Thoracic aorta (tissue), 2 donors: ENCODE measurements at places on chromosomes 5 and 9. TPM values are rescaled to one million over a fixed set of nuclear protein-coding genes. Genes with fewer than 3 reads are reported as not detected.

- DNase-seq, result no peak
- no peak overlapping the region for H3K4me3 ChIP-seq
- H3K27ac ChIP-seq, result no peak overlapping the region
- no peaks in the 10 kb centered on the region for H3K36me3 ChIP-seq
- H3K27me3 ChIP-seq, result no peaks in the 10 kb centered on the region
Measured at GRCh38 chr9:101791938-101792337, 53.5 kb upstream of the GRIN3A start.

DNA sequence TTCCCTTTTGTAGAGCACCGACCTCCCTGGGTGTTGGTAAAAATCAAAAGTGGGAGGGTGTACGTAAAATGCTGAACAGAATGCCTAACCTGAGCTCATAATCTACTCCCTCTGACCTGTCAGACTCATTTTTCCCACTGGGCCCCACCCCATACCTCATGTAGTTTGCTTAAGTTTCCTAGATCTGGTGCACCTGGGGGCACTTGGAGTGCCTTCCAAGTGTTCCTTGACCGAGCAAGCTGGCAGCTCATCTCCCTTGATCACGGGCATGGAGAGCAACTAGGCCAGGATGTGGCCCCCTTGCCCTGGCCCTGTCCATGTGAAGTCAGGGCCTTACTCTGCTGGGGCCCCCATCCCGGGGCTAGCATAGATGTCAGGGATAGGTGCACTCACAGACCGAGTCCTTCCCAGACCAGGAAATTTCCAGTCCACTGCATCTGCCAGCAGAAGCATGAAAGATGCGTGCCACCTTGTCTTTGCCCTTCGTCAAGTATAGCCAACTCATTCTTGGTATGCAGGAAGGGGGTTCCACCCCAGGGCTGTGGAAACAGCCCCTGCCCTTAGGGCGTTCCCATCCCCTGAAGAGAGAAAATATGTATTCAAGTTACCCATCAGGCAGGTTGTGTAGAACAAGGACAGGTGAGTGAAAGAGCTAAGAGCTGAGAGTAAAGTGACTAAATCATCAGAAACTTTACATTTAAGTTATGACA, 41.9 kb downstream of the SLC22A5 start:
- H3K36me3 ChIP-seq, result no peaks in the 10 kb centered on the region
- no peak for DNase-seq
- peaks cover 53% of the 10 kb centered on the region for H3K4me1 ChIP-seq
- peak overlapping the region; percentile 81 for H3K4me3 ChIP-seq

DNA sequence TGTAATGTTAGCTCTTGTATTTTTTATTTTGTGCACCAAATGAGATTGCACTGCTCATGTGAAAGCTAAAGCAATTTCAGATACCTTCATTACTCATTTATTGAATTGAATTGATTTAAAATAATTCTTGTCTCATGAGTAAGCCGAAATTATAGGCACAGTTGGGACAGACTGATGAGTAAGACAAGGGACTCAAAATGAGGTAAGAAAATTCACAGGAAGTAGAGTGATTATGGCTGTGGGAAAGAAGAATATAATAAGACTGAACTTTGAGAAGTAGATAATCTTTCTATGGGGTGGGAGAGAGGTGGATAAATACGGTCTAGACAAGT, 51.1 kb downstream of the NUDT12 start:
- no peaks in the 10 kb centered on the region for H3K27me3 ChIP-seq
- no peak for DNase-seq
- H3K27ac ChIP-seq, result no peak overlapping the region

GRCh38 chr5:107263387-107264018, 407.2 kb downstream of the EFNA5 start:
- no peaks in the 10 kb centered on the region for H3K27me3 ChIP-seq
- peak overlapping the region; percentile 6 for H3K4me3 ChIP-seq
- no peak for DNase-seq

- H3K4me3 ChIP-seq, result no peak overlapping the region
- no peaks in the 10 kb centered on the region for H3K36me3 ChIP-seq
- no peaks in the 10 kb centered on the region for H3K27me3 ChIP-seq
- no peak for DNase-seq
Measured at GRCh38 chr9:71758277-71758676, 10.0 kb downstream of the CEMIP2 start.

DNA sequence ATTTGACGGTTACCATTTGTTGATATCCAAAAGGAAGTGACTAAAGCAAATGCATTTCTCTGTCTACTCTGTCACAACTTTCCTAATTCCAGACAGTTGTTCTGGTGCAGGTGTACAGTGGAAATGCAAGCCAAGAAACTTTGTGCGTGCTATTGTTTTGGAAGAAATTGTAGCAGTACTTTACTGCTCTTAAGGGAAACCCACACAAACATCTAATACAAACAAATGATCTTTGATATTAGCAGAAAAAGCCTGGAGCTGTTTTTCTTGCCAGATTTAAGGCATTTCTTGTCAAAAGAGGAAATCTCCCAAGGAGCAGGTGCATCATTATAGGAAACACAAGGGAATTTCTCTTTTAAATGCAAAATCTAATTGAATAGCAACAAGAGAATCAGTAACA, 2.0 kb downstream of the SNCAIP start:
- no peak for DNase-seq
- peaks cover 3% of the 10 kb centered on the region for H3K4me1 ChIP-seq
- no peak overlapping the region for H3K27ac ChIP-seq
- H3K4me3 ChIP-seq, result no peak overlapping the region

Gene ENTREP1
- 2.1 TPM for total RNA-seq

Gene HAVCR1
- 2.0 TPM for total RNA-seq
